Fibroblast of skin of back (primary cell): ENCODE measurements at places on chromosomes 5 and 9.

DNA sequence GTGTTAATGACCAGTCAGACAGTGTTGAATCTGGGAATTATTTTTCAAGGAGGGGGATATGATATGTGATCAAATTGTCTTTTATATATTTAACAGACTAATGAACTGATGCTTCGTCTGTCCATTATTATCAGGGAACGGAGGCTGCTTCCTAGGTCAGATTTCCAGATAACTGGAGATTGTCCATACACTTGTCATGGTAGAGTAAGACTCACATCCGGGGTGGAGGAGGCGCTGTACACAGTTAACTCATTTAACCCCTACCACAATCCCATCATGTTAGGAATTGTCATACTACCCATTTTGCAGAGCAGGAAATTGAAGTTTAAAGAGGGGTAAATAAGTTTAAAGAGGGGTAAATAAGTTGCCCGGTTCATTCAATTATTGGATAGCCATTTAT is 55.9 kb downstream of the ARHGAP26 start:
- DNase-seq = no peak

DNA sequence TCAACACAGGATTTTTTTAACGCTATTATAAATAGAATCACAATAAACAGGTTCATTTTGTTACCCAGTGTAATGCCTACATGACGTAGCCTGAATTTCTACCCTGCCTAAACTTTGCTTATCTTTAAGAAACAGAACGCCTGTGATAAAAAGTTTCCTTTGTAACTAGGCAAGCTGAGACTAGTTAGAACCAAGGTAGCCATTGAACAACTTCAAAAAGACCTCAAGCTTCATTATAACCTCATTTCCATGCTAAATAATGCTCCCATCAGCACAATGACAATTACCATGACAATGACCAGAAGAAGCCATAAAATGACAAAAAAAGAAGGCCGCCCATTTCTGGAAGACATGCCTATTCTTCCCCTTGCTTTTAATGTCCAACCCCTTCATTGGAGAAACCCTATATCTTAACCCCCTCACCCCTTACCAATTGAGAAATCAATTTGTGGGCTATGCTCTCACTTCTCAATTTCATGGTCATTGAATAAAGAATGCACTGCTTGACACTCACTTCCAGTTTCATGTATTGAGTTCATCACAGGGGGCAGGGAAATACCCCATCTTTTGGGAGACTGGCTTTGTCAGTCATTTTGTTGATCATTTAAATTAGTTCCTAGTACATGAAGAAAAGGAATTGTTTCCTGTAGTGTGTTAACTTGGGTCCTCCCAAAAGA is 276.8 kb downstream of the MCTP1 start:
- DNase-seq = no peak

DNA sequence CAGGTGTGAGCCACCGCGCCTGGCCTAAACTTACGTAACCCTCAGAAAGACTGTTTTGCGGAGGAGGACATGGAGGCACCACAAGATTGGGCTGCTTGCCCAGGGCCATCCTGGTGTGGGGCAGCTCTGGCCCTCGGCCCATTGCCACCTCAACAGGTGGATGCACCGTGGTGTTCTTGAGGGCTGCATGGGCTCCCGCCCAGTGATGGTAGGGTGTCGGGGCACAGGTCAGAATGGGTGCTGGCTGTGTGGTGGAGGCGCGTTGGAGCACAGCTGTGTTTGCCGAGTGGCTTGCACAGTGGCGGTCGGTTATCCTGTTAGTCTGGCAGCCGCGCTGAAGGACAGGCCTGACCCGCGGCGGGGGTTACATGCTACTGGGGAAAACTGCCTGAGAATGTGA is 196.9 kb downstream of the CACNA1B start:
- DNase-seq = no peak

DNA sequence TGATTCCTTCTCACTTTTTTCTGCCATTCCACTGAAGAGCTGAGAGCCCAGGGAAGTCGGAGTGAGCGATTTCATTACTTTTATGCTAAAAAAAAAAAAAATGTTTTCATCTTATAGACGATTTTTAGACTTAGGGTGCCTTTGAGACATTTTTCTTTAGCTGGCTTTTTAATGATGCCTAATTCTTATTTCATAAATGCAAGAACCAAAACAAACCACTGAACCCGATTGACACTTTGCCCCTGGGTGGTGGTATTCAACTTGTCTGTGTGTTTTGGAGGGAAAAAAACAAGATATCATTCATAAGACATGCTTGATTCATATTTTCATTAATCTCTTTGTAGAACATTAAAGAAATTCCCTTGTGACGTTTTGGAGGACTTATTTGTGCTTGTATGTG is 2.4 kb downstream of the TLE4 start:
- no peak for DNase-seq

- no peak for DNase-seq
These were observed 166.4 kb upstream of the PIK3R1 start for GRCh38 chr5:68049053-68049713.

DNA sequence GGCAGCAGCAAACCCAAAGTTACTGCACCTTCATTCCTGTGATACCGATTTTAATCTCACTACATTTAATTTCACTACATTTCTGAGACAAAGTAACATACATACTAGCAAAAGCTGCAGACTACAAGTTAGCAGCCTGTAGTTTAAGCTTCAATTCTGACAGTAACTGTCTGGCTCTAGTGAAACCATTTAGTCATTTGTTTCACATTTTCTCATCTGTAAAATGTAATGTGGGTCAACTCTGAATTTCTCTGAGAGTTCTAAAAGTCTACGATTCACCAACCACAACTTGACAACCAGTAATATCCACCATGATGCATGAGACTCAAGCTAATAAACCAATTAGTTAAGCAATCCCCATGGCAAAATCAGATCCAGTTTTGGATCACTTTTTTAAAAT is 408.9 kb downstream of the PDE4D start:
- DNase-seq = no peak

- peak; percentile 60 for DNase-seq
These were observed 898 bp downstream of the STC2 start for GRCh38 chr5:173327084-173327947.

DNA sequence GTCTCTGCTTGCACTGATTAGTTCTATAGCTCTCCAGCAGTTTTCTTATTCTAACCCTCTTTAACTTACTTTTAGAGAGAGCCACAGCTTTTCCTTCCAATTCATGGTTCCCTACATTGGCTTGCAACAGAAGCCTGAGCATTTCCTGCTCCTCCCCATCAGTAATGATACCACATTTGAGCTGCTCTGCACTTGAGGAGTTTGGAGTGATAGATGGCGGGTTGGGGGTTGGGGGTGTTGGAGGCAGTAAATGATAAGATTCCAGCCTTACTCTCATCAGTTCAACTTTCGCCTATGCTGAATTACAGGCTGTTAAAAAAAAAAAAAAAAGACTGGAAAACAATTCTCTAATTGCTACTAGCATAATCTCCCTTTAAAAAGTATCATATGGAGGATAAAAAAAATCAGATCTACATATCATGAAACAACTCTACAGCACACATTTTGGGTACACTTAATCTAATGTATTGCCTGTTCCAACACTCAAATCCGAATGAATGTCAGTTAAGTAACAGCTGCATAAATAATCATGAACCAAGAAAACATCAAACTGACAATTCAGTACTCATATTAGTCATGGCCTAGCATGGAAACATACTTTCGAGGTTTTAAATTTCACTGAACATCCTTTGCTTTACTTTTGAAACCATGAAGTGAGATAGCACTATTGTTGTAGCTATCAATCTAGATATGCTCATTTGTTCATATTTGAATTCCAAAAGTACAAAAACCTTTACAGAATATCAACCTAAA is 224.7 kb downstream of the NFIB start:
- DNase-seq = no peak

GRCh38 chr9:109771087-109771486 is 8.9 kb upstream of the PALM2AKAP2 start:
- peak; percentile 98 for DNase-seq

DNA sequence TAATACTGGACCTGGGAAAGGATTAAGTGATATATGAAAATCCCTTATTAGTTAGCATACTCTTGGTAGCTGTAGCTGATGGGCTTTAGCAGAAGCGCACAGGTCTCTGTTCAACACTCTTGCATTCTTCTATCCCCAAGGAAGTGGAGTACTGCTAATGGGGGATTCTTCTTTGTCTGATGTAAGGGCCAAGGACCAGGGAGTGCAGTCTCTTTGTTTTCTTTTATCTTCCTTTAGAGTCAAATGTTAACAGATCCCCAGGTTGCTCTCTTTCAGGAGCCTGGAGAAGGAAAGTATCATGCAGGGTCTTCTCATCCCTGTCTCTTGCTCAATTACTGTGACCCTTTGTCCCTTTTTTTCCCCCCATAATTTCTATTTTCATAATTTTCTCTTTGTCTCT is 1146.9 kb upstream of the DMAC1 start:
- DNase-seq = no peak

DNA sequence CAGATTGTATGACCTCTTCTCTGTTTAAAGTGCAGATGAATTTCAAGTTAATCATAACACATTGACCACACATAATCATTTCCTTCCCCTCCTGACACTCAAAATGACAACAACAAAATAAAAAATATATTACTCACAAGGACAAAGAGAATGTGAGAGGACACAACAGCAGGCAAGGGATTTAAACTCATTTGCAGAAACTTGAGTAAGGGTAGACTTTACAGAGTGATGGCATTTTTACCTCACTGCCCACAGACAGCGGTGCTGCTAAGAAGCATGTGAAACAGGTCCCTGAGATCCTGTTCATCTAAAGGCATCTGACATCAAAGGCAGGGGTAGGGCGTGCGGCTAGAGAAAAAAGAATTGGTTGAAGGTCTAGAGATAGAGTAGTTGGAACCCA is 99.0 kb downstream of the TRIM36 start:
- no peak for DNase-seq

DNA sequence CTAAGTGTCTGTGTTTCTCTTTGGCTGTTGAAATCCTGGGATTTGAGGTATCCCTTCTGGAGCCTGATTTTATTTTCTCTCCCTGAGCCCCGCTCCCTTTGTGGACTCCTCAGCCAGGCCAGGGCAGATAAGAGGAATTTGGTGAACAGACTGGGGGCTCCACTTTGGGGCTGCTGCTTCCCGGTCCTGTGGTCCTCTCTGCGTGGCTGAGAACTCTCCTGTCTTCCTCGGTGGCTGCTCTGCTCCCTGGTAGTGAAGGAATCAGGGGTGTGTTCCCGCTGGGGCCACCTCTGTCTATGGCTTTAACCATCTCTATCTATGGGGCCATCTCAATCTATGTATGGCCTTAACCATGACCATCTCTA is 71.7 kb upstream of the SH3PXD2B start:
- DNase-seq = no peak

DNA sequence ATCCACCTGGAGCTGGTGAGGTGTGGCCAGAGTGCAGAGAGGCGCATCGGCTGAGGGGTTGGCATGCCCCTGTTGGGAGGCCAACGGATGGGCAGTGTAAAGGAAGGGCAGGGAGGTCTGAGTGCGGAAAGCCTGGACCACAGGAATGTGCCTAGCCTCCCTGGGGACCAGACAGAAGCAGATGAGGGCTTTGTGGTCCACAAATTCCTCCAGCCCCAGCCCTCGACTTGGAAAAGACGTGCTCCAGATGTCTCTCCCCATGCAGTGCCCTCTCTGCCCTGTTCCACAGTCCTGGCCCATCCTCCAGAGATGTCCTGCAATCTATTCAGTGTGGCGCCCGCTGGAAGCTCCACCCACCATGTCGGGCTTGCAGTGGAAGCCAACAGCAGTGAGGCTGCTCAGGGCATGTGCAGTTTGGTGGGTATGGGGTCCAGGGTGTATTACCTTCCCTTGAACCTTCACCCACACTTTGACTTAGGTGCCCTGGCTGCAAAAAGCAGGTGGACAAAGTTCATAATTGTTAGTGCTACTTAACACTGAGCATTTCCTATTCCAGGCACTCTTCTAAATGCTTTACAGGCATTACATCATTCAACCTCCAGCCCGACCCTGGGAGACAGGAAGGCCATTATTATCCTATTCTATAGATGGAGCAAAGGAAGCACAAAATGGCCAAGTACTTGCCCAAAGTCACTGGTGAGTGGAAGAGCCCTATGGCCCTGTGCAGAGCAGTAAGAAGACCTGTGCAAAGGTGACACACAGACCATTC is 120.2 kb upstream of the SLC25A48 start:
- DNase-seq = peak; percentile 89

GRCh38 chr9:65458992-65459391 is 174.0 kb upstream of the FOXD4L5 start:
- no peak for DNase-seq

DNA sequence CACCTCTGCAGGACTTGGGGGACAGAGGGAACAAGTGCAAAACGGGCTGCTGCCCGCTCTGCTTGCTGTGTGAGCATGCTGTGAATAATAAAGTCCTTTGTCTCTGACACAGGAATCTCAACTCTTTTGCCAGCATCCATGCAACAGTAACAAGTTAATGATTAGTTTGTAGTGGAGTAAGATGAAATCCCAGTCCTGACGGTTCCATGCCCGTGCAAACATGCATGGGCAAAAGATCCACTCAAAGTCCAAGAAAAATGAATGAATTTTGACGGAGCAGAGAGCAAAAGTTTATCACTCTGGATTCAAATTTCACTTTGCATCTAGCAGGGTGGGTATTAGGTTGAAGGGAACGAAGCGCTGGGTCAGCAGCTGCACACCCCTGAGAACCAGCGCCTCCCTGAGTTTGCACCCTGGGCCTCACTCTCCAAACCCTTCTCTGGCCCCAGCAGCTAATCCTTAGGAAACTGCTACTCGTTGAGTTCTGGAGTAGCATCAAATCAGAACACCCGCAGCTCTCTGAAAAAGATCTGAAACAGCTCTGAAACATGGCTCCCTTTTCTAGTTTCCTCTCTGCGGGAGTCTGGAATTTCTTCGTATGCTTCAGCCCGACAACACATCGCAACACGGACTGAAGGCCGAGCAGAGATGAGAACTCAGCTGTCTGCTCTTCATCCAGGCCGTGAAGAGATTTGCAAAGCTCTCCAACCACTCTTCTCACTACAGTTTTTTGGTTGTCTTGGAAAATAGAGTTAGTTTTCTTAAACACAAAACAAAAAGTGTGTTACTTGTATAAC is 45.6 kb upstream of the RUFY1 start:
- no peak for DNase-seq

- peak; percentile 25 for DNase-seq
These were observed 7.6 kb downstream of the ARPC5L start for GRCh38 chr9:124869466-124869985.

GRCh38 chr5:139577689-139578290 is 16.7 kb downstream of the UBE2D2 start:
- DNase-seq = no peak
